ENCODE measurements at places on chromosomes 4 and X.

GRCh38 chrX:119389214-119389613 is 9.9 kb upstream of the SLC25A43 start:
- H3K4me1 ChIP-seq: no peaks in the 10 kb centered on the region
- H3K27me3 ChIP-seq: peaks cover 17% of the 10 kb centered on the region
- no peak overlapping the region for H3K27ac ChIP-seq
- DNase-seq: no peak

DNA sequence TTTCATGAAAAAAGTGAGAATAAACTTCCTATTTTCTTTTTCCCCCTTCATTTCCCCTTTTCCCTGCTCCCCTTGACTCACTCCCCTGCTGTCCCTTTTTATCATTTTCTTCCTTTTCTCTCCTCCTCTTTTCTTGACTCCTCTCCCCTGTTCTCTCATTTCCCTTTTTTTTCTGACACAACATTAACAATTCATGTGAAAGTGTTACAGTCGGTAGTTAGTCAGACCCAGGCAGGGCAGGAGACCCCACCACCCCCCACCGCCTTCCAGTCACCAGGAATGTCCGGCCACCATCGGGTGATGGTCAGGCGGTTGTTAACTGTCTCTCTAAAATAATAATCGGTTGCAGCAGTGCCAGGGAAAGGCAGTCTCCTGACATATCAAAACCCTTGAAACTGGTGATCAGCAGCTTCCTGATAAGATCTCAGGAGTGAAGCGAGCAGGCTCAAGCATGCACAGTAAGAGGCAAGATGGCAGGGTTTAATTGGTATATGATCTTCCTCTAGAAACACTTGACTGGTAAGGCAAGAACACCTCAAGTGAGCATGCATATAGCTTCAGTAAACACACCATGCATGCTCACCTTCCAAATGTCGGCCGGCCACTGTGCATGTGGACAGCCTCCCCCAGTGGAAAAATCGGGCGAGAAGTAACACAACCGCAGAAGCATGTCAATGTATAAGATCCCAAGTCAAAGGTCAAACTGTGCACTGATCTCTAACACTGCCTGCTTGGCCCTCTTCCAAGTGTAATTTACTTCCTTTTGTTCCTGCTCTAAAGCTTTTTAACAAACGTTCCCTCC is 191.4 kb downstream of the NDST4 start:
- no peak for DNase-seq
- H3K27me3 ChIP-seq: no peaks in the 10 kb centered on the region
- no peaks in the 10 kb centered on the region for H3K36me3 ChIP-seq

DNA sequence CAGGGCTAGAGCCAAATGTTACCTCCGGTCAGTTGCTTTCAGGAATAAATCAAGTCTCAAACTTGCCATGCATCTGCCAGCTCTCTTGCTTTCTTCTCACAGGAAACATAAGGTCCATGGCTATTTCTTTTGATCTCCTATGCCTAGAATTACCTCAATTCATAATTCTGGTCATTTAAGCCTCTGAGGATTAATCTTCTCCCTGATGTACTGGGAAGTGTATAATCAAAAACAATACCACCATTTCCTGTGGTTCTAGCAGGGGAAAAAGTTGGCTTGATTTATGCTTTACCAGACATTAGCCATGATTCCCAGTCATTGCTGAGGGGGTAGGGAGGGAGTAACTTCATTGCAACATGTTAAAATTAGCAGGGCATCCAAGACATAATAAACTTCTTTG is 268.7 kb upstream of the EMCN start:
- no peak overlapping the region for H3K4me3 ChIP-seq
- no peaks in the 10 kb centered on the region for H3K36me3 ChIP-seq
- no peaks in the 10 kb centered on the region for H3K27me3 ChIP-seq
- H3K4me1 ChIP-seq: no peaks in the 10 kb centered on the region
- no peak for DNase-seq
- H3K27ac ChIP-seq: no peak overlapping the region

DNA sequence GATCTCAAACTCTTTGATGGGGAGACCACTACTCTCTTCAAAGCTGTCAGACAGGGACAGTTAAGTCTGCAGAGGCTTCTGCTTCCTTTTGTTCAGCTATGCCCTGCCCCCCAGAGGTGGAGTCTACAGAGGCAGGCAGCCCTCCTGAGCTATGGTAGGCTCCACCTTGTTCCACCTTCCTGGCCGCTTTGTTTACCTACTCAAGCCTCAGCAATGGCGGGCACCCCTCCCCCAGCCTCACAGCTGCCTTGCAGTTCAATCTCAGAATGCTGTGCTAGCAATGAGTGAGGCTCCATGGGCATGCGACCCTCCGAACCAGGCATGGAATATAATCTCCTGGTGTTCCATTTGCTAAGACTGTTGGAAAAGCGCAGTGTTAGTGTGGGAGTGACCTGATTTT is 42.1 kb upstream of the UGT2B10 start:
- H3K4me1 ChIP-seq: no peaks in the 10 kb centered on the region
- no peak for DNase-seq
- no peak overlapping the region for H3K27ac ChIP-seq
- H3K4me3 ChIP-seq: no peak overlapping the region
- H3K27me3 ChIP-seq: no peaks in the 10 kb centered on the region

- DNase-seq: peak; percentile 37
- H3K27ac ChIP-seq: peak overlapping the region; percentile 31
- H3K36me3 ChIP-seq: no peaks in the 10 kb centered on the region
- peaks cover 16% of the 10 kb centered on the region for H3K27me3 ChIP-seq
- H3K4me1 ChIP-seq: peaks cover 17% of the 10 kb centered on the region
Observed at GRCh38 chr4:87406462-87406861, 15.5 kb upstream of the HSD17B11 start.

DNA sequence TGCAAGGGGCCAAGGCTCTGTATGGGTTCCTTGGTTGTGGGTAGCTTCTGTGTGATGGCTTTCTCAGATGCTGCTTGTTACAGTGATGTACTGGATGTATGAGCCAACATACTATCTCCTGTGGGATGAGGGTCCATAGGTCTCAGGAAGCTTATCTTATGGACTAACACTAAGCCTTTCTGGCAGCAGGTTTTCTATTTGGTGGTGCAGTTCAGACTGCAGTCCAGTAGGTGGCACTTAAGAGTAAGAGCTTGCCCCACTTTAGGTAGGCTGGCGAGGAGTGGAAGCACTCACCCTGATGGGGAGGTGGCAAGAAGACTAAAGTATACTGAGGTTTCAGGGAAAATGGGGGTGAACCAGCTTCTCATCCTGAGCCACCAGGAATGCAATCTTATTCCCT is 306.7 kb upstream of the MAOA start:
- no peak overlapping the region for H3K4me3 ChIP-seq
- peaks cover 33% of the 10 kb centered on the region for H3K27me3 ChIP-seq
- no peaks in the 10 kb centered on the region for H3K36me3 ChIP-seq
- peak; percentile 54 for DNase-seq

DNA sequence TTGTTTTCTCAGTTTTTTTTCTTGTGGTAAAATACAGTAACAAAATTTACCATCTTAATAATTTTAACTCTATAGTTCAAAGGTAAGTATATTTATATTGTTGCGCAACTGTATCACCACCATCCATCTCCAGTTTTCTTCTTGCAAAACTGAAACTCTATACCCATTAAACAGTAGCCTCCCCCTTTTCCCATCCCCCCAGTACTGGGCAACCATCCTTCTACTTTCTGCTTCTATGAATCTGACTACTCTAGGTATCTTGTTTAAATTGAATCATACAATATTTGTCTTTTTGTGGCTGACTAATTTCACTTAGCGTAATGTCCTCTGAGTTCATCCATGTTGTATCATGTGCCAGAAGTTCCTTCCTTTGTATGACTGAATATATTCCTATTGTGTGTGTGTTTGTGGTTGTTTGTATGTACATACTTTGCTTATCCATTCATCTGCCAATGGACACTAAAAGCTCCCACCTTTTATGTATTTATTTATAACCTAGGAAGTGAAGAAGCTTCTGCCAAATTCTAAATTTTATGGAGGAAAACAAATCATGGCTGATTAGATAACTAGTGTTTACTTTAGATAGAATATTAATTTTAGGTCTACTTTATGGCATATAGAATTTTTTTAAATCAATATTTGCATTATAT is 10.0 kb downstream of the ABHD18 start:
- H3K27me3 ChIP-seq: no peaks in the 10 kb centered on the region
- no peak for DNase-seq
- no peak overlapping the region for H3K4me3 ChIP-seq
- peaks cover 56% of the 10 kb centered on the region for H3K36me3 ChIP-seq

GRCh38 chr4:154490583-154491340 is 837 bp downstream of the DCHS2 start:
- peak overlapping the region; percentile 66 for H3K4me3 ChIP-seq
- peak overlapping the region; percentile 39 for H3K27ac ChIP-seq
- peak; percentile 40 for DNase-seq
- H3K36me3 ChIP-seq: no peaks in the 10 kb centered on the region
- peaks cover 15% of the 10 kb centered on the region for H3K4me1 ChIP-seq
- H3K27me3 ChIP-seq: peaks cover 69% of the 10 kb centered on the region

DNA sequence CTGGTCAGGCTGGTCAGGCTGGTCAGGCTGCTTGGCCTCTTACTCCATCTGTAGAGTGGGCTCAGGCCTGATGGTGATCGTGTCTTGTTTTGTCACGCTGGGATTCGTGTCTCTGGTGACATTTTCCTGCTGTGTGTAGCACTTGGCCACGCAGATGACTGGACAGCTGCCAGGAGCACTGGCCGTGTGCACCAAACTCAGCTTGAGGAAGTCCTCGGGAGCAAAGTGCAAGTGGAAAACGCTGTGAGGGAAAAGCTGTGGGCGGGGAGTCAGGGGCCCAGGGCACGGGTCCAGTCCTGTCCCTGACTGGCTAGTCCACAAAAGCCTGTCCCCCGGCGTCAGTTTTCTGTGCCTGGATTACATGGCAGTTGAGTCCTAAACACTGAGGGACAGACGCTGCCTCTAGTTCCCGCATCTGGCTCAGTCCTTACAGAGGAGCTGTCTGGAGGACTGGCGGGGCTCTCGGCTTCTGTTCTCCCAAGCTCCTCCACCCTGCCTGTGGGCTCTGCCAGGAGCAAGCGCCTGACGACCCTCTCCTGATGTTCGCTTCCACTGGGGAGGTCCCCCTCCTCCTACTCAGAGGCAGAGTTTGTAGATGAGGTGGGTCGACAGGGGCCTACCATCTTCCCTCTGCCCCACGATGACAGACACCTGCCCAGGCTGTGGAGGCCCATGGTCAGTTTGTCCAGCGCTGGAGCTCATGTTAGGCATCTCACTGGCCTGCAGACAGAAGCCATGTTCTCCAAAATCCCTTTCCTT is 35.9 kb upstream of the GRPEL1 start:
- H3K27me3 ChIP-seq: no peaks in the 10 kb centered on the region
- no peak for DNase-seq
- H3K27ac ChIP-seq: no peak overlapping the region

GRCh38 chr4:148857973-148858534 is 415.8 kb upstream of the NR3C2 start:
- H3K4me1 ChIP-seq: no peaks in the 10 kb centered on the region
- no peaks in the 10 kb centered on the region for H3K27me3 ChIP-seq
- H3K27ac ChIP-seq: no peak overlapping the region

DNA sequence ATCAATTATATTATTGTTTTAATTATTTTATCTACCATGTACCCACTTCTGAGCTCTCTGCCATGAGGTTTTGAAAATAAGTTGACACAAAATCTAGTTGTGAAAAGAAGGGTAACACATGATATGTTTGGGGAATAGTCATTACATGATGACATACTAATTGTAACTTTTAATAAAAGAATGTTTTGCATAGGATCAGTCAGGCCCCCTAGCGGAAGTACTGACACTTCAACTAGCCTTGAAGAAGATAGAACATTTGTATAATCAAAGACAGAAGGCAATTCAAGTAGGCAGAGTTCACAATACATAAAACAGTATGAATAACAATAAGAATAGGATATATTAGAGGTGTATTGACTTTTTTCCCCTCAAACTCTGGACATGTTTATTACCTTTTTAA is 1191.0 kb upstream of the AGA start:
- no peak overlapping the region for H3K27ac ChIP-seq
- H3K27me3 ChIP-seq: no peaks in the 10 kb centered on the region
- H3K4me1 ChIP-seq: no peaks in the 10 kb centered on the region
- H3K36me3 ChIP-seq: no peaks in the 10 kb centered on the region
- H3K4me3 ChIP-seq: no peak overlapping the region
- DNase-seq: no peak

- peaks cover 6% of the 10 kb centered on the region for H3K4me1 ChIP-seq
- no peaks in the 10 kb centered on the region for H3K36me3 ChIP-seq
- H3K27me3 ChIP-seq: peaks cover 11% of the 10 kb centered on the region
- H3K27ac ChIP-seq: no peak overlapping the region
Observed at GRCh38 chr4:76873495-76873894, 24.4 kb downstream of the SOWAHB start.

- H3K27ac ChIP-seq: no peak overlapping the region
- peaks cover 15% of the 10 kb centered on the region for H3K4me1 ChIP-seq
- no peak for DNase-seq
- H3K36me3 ChIP-seq: no peaks in the 10 kb centered on the region
- peaks cover 39% of the 10 kb centered on the region for H3K27me3 ChIP-seq
Observed at GRCh38 chr4:787561-787981, 38.4 kb downstream of the CPLX1 start.

- no peak overlapping the region for H3K4me3 ChIP-seq
- H3K27me3 ChIP-seq: peaks cover 4% of the 10 kb centered on the region
- no peak for DNase-seq
- no peaks in the 10 kb centered on the region for H3K4me1 ChIP-seq
- H3K27ac ChIP-seq: no peak overlapping the region
Observed at GRCh38 chr4:186653969-186654368, 69.7 kb downstream of the FAT1 start.

DNA sequence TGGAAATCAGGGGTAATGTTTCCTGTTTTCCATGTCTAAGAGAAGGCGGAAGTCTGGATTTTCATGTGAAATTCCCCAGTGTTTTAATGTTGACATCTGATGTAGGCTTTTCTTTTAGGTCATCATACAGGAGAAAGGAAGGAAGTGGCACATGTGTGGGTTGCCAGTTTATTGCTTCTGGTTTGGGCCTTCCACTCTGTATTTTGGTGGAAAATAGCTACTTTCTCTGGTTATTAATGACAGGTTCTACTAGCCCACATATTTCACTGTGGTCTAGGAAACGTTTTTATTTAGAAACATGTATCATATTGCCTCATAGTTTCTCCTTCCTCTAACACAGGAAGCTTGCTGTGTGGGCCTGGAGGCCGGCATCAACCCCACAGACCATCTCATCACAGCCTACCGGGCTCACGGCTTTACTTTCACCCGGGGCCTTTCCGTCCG is 7.2 kb downstream of the PDHA1 start:
- peaks cover 33% of the 10 kb centered on the region for H3K4me1 ChIP-seq
- peaks cover 74% of the 10 kb centered on the region for H3K36me3 ChIP-seq
- peak overlapping the region; percentile 38 for H3K4me3 ChIP-seq
- DNase-seq: no peak
